ENCODE measurements at places on chromosomes 12 and 14.
A peak's percentile ranks its signal among the peaks of the same experiment; 100 is the strongest.

- no peaks in the 10 kb centered on the region for H3K27me3 ChIP-seq
- no peaks in the 10 kb centered on the region for H3K4me1 ChIP-seq
- no peaks in the 10 kb centered on the region for H3K36me3 ChIP-seq
- H3K4me3 ChIP-seq = no peak overlapping the region
- no peak for DNase-seq
Observed at GRCh38 chr12:129614221-129614885, 289.5 kb downstream of the TMEM132D start.

GRCh38 chr12:112838731-112839130 is 47.2 kb downstream of the RPH3A start:
- no peaks in the 10 kb centered on the region for H3K36me3 ChIP-seq
- DNase-seq = no peak
- no peaks in the 10 kb centered on the region for H3K4me1 ChIP-seq
- H3K27ac ChIP-seq = no peak overlapping the region
- peaks cover 13% of the 10 kb centered on the region for H3K27me3 ChIP-seq
- no peak overlapping the region for H3K4me3 ChIP-seq

DNA sequence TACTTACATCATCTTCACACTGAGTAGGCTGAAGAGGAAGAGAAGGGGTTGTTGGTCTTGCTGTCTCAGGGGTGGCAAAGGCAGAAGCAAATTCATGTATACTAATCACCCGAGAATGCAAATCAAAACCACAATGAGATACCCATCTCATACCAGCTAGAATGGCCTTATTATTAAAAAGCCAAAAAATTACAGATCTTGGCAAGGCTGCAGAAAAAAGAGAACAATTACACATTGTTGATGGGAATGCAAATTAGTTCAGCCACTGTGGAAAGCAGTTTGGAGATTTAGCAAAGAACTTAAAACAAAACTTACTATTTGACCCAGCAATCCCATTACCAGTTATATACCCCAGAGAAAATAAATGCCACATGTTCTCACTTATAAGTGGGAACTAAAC is 154.9 kb downstream of the SEC23A start:
- H3K4me1 ChIP-seq = no peaks in the 10 kb centered on the region
- no peak overlapping the region for H3K4me3 ChIP-seq
- no peak overlapping the region for H3K27ac ChIP-seq

GRCh38 chr12:81209012-81209411 is 131.1 kb downstream of the ACSS3 start:
- no peak overlapping the region for H3K4me3 ChIP-seq
- no peaks in the 10 kb centered on the region for H3K27me3 ChIP-seq
- H3K27ac ChIP-seq = no peak overlapping the region
- H3K36me3 ChIP-seq = no peaks in the 10 kb centered on the region

GRCh38 chr14:103404032-103404918 is 19.1 kb downstream of the MARK3 start:
- peaks cover 20% of the 10 kb centered on the region for H3K36me3 ChIP-seq
- H3K4me3 ChIP-seq = peak overlapping the region; percentile 26

DNA sequence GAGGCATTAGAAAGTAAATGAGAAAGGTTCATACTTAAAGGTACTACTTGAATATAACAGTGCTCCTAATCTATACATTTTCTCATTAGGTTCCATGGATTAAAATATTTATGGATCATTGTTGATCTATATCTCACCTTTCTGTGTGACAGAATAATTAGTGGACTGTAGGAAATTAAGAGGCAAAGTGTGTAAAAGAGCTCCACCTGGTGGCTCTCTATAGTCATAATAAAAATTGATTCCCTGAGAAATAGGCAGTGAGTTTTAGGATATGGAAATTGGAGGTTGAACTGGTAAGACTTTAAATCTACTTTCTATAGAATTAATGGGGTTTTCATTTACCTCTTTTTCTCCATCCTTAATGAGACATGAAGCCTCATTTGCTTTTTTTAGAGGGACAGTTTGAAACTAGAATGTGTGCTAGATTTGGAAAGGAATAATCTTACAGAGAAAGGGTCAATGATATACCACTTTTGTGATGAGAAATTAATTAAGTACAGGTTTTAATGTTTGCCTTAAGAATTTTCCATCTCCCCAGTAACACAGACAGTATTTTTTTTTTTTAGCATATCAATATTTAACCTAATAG is 11.8 kb upstream of the DERA start:
- H3K27ac ChIP-seq = peak overlapping the region; percentile 6
- no peak overlapping the region for H3K4me3 ChIP-seq
- no peaks in the 10 kb centered on the region for H3K27me3 ChIP-seq

GRCh38 chr12:100959481-100959880 is 164.9 kb downstream of the ANO4 start:
- H3K4me1 ChIP-seq = no peaks in the 10 kb centered on the region
- no peaks in the 10 kb centered on the region for H3K36me3 ChIP-seq
- H3K27me3 ChIP-seq = no peaks in the 10 kb centered on the region
- H3K4me3 ChIP-seq = no peak overlapping the region

GRCh38 chr12:105107171-105107493 is 399 bp upstream of the WASHC4 start:
- DNase-seq = no peak
- peaks cover 38% of the 10 kb centered on the region for H3K4me1 ChIP-seq
- H3K4me3 ChIP-seq = peak overlapping the region; percentile 94

GRCh38 chr14:96783043-96783914 is 13.9 kb upstream of the VRK1 start:
- H3K4me1 ChIP-seq = no peaks in the 10 kb centered on the region
- no peaks in the 10 kb centered on the region for H3K36me3 ChIP-seq
- DNase-seq = no peak
- peaks cover 15% of the 10 kb centered on the region for H3K27me3 ChIP-seq
- H3K4me3 ChIP-seq = no peak overlapping the region

DNA sequence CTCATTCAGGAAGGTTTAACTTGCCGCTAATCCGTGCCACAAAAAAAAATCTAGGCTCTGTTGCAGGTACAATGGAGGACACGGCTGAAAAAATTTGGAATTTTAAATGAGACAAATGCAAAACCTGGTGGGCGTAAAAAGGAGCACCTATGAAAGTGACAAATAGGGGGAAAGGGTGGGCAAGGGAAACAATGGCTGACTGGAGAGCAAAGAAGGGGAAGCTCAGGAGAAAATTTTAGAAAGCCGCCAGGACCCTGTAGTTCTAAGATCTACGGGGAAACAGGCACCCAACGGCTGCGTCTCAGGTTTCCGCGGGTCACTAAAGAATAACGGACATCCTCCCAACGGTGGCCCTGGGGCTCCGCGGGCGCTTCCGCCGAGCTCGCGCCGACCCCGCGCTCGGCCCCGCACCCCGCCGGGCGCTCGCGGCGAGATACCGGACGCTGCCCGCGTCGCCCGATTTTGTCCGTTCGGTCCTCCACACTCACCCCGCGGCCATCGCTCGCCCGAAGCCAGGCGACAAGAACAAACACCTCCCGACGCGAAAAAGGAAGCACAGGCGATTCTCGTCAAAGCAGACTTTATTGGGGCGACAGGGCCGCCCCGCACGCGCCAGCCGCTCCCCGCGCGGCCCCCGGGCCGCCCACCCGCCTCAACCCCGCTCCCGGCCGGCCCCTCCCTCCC is 1.1 kb upstream of the YY1 start:
- H3K4me1 ChIP-seq = peaks cover 56% of the 10 kb centered on the region
- H3K27me3 ChIP-seq = no peaks in the 10 kb centered on the region
- peak; percentile 53 for DNase-seq
- peak overlapping the region; percentile 94 for H3K27ac ChIP-seq
- peaks cover 55% of the 10 kb centered on the region for H3K36me3 ChIP-seq
- H3K4me3 ChIP-seq = peak overlapping the region; percentile 89

- no peak overlapping the region for H3K27ac ChIP-seq
- H3K4me1 ChIP-seq = no peaks in the 10 kb centered on the region
- H3K4me3 ChIP-seq = no peak overlapping the region
- no peaks in the 10 kb centered on the region for H3K27me3 ChIP-seq
- no peaks in the 10 kb centered on the region for H3K36me3 ChIP-seq
- no peak for DNase-seq
Observed at GRCh38 chr12:91119089-91119488, 7.8 kb upstream of the LUM start.

DNA sequence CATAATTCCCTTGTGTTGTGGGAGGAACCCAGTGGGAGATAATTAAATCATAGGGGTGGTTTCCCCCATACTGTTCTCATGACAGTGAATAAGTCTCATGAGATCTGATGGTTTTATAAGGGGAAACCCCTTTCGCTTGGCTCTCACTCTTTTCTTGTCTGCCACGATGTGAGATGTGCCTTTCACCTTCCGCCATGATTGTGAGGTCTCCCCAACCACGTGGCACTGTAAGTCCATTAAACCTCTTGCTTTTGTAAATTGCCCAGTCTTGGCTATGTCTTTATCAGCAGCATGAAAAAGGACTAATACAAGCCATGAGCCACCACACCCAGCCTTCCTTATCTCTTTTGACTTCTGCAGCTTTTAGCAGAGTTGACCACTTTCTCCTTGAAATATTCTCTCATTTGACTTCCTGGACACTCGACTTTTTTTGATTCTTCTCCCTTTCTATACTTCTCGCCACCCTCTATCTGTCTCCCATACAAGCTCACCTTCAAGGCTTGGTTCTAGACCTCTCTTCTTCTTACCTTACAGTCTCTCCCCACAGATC is 2.3 kb downstream of the MTERF2 start:
- no peak for DNase-seq
- H3K27ac ChIP-seq = no peak overlapping the region
- H3K4me3 ChIP-seq = no peak overlapping the region
- H3K27me3 ChIP-seq = no peaks in the 10 kb centered on the region
- H3K36me3 ChIP-seq = peaks cover 23% of the 10 kb centered on the region
- H3K4me1 ChIP-seq = peaks cover 39% of the 10 kb centered on the region

DNA sequence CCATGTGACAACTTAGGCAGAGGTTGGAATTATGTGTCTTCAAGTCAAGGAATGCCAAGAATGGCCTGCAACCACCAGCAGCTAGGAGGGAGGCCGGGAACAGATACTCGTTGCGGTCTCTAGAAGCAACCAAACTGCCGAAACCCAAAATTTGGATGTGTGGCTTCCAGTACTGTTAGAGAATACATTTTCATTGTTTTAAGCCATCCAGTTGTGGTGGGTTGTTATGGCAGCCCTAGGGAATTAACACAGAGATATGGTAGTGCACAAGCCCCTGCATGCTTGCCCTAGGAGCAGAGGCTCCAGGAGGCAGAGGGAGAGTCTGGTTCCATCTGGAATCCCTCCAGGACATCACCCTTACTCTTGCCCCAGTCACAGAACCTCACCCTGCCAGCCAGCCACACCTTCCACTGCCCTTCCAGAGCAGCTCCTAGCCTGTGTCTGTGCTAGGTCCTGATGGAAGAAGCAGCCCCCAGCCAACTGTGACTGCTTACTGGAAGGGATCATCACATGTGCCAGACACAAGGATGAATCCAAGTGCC is 19.5 kb downstream of the PITPNM2 start:
- peaks cover 44% of the 10 kb centered on the region for H3K4me1 ChIP-seq
- no peaks in the 10 kb centered on the region for H3K27me3 ChIP-seq
- H3K27ac ChIP-seq = peak overlapping the region; percentile 87
- no peak for DNase-seq
- H3K4me3 ChIP-seq = peak overlapping the region; percentile 57

DNA sequence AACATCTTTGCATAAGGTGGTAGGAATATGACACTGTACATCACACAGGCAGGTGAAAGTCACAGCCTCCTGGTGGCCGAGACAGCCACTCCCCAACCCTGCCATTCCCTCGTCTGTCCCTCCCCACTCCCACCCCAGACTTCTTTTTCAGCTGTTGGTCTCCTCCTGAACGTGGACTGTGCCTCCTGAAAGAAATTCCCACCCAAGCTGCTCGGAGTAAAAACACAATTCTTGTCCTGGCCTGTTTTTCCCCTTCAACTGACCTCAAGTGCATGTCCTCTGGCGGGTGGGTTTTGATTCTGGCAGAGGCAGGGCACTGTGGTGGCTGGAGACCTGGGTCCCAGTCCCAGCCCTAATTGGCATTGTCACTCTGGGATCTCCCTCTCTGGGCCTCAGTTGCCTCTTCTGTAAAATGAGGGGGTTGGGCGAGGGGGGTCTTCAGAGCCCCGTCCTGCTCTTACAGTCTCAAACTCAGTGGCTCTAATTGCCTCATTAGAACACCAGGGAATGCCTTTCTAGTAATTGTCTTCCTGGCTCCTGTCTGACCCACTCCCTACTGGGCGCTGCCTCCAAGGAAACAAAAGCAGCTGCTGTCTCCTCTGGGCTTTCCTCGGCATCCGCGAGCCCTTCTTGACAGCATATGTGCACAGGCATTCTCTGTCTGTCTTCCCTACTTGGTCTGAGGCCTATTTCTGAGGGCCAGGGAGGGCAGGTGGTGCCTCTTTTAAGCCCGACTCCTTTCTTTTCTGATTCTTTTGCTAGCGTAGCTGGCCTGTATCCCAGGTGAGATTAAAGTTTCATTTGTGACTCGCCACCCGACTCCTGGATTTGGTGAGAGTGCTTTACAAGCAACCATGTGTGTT is 186.6 kb upstream of the RMST start:
- no peak overlapping the region for H3K4me3 ChIP-seq
- no peaks in the 10 kb centered on the region for H3K4me1 ChIP-seq
- no peak overlapping the region for H3K27ac ChIP-seq
- H3K36me3 ChIP-seq = no peaks in the 10 kb centered on the region
- H3K27me3 ChIP-seq = peaks cover 3% of the 10 kb centered on the region

GRCh38 chr12:52910248-52910883 is 5.5 kb upstream of the KRT8 start:
- no peak overlapping the region for H3K27ac ChIP-seq
- peaks cover 2% of the 10 kb centered on the region for H3K27me3 ChIP-seq
- no peaks in the 10 kb centered on the region for H3K4me1 ChIP-seq
- H3K36me3 ChIP-seq = no peaks in the 10 kb centered on the region
- no peak for DNase-seq

- no peak overlapping the region for H3K4me3 ChIP-seq
- H3K36me3 ChIP-seq = no peaks in the 10 kb centered on the region
- no peak overlapping the region for H3K27ac ChIP-seq
- H3K4me1 ChIP-seq = no peaks in the 10 kb centered on the region
- DNase-seq = no peak
Observed at GRCh38 chr12:122851820-122852219, 16.6 kb downstream of the HIP1R start.

DNA sequence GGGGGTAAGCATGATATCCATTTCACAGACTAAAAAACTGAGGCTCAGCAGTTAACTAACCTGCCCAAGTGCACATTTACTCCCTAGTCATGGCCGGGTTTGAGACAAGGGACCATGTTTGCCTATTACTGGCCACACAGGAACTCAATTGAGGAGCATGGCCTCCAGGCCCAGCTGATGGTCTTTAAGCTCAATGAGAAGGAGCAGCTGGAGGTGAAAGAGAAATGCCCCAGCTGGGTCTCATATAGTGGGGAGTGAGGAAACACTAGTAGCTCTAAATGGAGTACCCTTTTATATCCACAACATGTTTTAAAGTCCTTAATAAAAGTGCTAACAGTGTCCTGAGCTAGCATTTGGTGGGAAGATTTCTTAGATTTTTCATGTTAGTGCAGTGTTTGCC is 1.6 kb downstream of the TDP1 start:
- no peaks in the 10 kb centered on the region for H3K27me3 ChIP-seq
- no peak for DNase-seq
- peak overlapping the region; percentile 99 for H3K27ac ChIP-seq

- H3K27me3 ChIP-seq = peaks cover 4% of the 10 kb centered on the region
- no peaks in the 10 kb centered on the region for H3K4me1 ChIP-seq
- no peak overlapping the region for H3K27ac ChIP-seq
- DNase-seq = no peak
- no peaks in the 10 kb centered on the region for H3K36me3 ChIP-seq
Observed at GRCh38 chr12:117860111-117860510, 108.7 kb downstream of the KSR2 start.
